ENCODE measurements at places on chromosomes 3 and 15.

DNA sequence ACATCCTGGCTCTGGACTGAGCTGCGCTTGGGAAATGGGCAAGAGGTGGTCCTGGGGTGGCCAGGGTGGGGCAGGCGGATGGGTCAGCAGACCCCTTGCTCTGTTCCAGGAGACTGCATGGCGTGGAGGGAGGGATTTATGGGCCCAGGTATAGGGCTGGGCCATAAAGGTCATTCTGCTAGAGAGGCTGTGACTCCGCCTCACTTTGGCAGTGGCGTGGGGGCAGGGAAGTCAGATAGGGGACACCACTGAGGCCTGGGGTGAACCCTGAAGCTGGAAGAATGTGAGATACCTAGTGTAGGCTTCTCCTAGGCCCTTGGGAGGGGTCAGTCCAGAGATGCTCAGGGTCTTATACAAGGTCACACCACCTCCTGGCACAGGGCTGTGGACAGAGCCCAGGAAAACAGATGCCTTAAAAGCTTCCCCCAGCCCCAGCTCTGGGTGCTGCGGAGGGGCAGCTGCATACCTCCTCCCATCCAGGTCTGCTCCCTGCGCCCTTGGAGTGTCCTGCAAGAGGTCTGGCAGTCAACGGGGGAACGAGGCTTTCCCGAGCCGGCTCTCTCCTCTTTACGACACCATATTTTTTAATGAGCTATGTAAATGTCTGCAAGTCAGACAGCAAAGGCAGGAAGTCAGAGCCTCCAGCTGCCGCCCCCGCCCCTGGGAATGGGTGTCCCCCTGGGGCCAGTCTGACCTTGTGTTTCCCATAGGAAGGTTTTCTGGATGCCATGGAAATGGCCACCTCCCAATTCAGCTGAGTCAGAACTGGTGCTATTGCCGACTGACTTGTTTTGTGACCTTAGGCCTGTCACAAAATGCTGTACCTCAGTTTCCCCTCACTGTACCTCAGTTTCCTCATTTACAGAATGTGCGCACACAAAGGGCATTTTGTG, 26.3 kb downstream of the LINGO1 start:
- peak; percentile 31 for DNase-seq

- DNase-seq = no peak
These were observed 32.3 kb downstream of the MYO1E start for GRCh38 chr15:59340325-59340724.

DNA sequence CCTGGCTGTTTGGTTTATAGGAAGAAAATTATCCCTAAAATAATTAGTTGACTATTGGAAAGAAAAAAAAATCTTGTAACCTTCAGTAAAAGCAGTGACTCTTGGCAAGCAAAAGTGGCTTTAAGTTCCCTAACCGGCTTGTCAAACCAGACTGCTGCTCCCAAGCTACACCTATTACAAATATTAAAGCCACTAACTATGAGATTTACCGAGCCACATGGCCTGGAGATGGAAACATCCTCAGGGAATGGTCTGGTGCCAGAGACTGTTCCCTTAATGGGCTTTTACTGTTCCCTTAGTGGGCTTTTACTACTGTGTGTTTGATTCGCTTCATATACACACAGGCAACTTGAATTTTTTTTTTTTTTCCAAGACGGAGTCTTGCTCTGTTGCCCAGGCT, 35.9 kb upstream of the ZNF774 start:
- DNase-seq = no peak

GRCh38 chr3:31240874-31241273, 291.9 kb upstream of the STT3B start:
- DNase-seq = no peak

DNA sequence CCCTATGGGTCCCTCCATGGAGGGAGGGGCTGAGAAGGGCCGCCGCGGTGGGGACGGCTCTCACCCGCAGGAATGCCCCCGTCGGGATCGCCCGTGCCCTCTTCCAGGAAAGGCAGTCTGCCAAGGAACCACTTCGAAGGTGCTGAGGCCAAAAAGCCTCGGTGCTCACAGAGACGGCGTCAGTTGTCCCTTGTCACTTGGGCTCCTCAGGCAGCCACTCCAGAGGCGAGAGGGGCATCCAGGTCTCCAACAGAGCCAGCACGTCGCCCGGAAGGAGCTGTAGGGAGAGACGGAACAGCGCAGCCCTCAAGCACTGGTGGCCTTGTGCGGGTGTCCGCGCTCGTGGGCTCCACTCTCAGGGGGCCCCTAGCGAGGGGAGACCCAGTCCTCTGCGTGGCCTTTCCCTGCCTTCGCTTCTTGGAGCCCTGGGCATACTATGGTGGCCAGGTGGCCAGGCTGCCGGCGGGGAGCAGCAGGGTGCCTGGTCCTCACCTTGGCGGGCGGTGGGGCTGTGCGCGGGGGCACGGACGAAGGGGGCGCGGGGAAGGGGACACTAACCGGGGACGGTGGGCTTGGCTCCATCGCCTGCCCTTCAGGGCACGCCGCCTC, 994 bp downstream of the MESP1 start:
- DNase-seq = no peak

DNA sequence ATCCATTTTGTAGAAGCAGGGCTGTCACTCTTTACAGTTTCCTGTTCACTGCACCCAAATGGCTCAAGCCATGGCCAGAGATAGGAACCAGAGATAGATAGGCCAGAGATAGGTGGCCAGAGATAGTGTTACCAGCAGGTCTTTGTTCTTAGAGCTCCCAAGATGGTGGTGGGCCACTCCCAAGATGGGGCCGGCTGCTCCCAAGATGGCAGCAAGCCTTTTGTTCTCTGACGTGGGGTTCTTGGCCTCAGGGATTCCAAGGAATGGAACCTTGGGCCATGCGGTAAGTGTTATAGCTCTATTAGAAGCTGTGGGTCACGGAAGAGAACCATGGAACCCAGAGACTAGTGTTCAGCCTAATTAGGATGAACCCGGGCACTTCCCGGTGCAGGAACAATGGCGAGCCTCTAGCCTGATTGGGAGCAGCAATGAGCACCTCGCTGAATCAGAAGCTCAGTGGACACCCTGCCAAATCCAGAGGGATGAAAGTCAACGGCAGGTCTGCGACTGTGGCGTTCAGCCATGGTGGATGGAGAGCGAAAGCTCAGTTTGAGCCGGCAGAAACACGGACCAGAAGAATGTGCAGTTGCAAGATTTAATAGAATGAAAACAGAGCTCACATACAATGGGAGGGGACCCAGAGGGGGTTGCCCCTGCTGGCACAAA, 45.0 kb upstream of the CD96 start:
- DNase-seq = no peak

GRCh38 chr3:10361375-10361774, 40.5 kb upstream of the SEC13 start:
- no peak for DNase-seq
